ENCODE measurements at places on chromosomes 2 and 18. TPM values are rescaled to one million over a fixed set of nuclear protein-coding genes. Genes with fewer than 3 reads are reported as not detected.

DNA sequence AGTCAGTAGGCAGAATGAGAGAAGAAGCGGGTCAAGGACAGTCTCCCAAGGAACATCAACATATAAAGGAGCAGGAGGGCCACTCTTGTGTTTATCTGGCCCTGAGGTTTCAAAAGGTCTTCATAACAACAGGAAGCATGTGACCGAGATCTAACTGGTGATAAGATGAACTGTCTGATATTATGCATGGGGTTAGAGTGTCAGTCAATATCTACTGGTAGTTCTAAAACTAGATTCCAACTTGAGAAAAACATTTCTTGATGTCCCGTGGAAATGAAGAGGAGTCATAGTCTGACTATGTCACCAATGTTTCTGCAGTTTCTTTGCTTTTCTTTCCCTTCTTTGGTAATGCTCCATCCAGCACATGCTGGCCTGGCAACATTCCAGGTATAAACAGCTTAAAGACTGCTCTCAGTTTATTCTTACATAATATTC is 77.5 kb upstream of the ITPRID2 start:
- no peaks in the 10 kb centered on the region for H3K36me3 ChIP-seq
- no peak overlapping the region for H3K27ac ChIP-seq
- H3K4me1 ChIP-seq, result no peaks in the 10 kb centered on the region
- DNase-seq, result no peak
- H3K4me3 ChIP-seq, result no peak overlapping the region
- no peaks in the 10 kb centered on the region for H3K27me3 ChIP-seq

DNA sequence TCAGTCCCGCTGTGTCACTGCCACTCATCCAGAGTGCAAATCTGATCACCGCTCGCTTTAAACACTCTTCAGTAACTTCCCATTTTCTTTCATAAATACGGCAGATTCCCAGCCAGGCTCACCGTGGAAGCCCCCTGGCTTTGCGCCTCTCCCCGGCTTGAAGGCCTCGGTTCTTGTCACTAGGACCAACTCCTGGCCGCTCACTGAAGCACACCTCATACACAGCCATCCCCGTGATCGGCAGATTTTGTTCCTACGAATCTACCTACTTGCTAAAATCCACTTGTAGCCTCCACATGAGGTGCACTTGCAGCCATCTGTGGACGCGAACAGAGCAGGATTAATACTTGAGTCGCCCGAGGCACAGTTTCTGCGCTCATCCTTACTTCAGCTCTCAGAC is 462.4 kb upstream of the MYT1L start:
- H3K36me3 ChIP-seq, result no peaks in the 10 kb centered on the region
- no peaks in the 10 kb centered on the region for H3K27me3 ChIP-seq
- DNase-seq, result no peak
- no peaks in the 10 kb centered on the region for H3K4me1 ChIP-seq

GRCh38 chr2:42046819-42047487 is 868 bp upstream of the PKDCC start:
- H3K36me3 ChIP-seq, result no peaks in the 10 kb centered on the region
- H3K4me3 ChIP-seq, result peak overlapping the region; percentile 72
- H3K27me3 ChIP-seq, result no peaks in the 10 kb centered on the region
- H3K27ac ChIP-seq, result peak overlapping the region; percentile 78
- no peak for DNase-seq

DNA sequence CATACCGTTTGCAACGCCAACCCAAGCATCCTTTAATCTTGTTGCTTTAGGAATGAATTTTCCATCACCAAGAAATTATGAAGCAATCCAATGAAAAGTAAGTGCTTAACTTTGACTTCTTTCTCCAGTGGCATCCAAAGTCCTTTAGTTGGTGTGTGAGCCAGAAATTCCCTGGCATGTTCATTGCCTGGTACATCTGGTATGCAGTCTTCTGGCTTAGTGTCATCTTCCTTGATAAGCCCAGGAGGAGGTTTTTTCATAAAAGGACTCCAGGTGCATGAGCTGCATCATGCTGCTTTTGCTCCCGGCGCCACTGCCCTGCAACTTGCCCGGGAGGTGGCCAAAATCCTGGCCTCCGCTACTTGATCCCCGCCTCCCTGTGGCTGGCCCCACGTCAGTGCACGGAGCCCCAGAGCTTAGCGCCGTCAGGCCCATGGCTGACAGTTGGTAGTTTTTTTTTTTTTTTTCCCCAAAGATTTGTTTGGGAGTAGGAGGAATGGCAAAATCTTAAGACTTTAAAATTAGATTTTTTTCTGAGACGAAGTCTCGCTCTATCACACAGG is 58.7 kb downstream of the PUM2 start:
- no peaks in the 10 kb centered on the region for H3K36me3 ChIP-seq
- H3K4me1 ChIP-seq, result no peaks in the 10 kb centered on the region
- H3K27ac ChIP-seq, result no peak overlapping the region
- H3K27me3 ChIP-seq, result no peaks in the 10 kb centered on the region
- no peak overlapping the region for H3K4me3 ChIP-seq
- DNase-seq, result no peak

Gene LYPD6B
- not detected for total RNA-seq

DNA sequence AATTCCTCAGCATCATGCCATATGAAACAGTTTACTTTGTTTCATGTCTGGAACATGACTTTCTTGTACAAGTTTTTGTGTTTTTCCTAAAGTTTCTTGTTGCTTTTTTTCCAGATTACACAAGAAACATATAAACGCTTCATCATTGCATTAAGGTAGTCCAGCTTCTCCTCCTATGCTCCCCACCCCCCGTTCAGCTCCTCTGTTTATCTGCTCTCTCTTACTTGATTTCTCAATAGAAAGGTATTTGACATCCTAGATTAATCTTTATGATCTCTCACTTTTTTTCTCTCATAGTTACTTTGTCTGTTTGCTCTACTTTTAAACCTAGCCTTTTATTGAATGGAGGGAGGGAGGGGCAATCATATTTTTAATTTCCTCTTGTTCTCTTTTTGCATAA is 25.4 kb downstream of the SLC40A1 start:
- DNase-seq, result no peak
- H3K4me1 ChIP-seq, result peaks cover 51% of the 10 kb centered on the region
- H3K36me3 ChIP-seq, result peaks cover 5% of the 10 kb centered on the region
- no peak overlapping the region for H3K4me3 ChIP-seq
- no peaks in the 10 kb centered on the region for H3K27me3 ChIP-seq

Gene C2orf76
- 9.5 TPM for total RNA-seq

DNA sequence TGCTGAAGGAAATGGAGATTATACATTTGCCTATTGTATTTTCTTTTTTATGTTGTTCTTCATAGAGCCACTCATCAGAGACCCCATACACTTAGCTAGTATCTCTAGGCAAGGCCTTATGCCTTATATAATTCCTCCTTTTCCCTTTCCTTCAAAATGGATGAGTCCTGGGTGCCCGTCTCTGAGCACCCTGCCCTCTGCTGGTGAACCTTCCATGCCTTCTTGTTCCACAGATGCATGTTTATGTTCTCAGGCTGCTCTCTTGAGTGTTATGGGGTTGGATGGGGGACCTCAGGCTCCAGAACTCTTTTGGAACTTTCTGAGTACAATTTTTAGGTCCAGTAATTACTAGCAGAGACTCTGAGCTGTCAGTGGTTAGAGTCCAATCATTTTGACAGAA is 368.6 kb upstream of the SPRED2 start:
- H3K27me3 ChIP-seq, result no peaks in the 10 kb centered on the region
- H3K4me3 ChIP-seq, result no peak overlapping the region
- H3K36me3 ChIP-seq, result no peaks in the 10 kb centered on the region
- H3K4me1 ChIP-seq, result no peaks in the 10 kb centered on the region

Gene ACKR3
- total RNA-seq, result 23.7 TPM

Gene DSC3
- 10.9 TPM for total RNA-seq

DNA sequence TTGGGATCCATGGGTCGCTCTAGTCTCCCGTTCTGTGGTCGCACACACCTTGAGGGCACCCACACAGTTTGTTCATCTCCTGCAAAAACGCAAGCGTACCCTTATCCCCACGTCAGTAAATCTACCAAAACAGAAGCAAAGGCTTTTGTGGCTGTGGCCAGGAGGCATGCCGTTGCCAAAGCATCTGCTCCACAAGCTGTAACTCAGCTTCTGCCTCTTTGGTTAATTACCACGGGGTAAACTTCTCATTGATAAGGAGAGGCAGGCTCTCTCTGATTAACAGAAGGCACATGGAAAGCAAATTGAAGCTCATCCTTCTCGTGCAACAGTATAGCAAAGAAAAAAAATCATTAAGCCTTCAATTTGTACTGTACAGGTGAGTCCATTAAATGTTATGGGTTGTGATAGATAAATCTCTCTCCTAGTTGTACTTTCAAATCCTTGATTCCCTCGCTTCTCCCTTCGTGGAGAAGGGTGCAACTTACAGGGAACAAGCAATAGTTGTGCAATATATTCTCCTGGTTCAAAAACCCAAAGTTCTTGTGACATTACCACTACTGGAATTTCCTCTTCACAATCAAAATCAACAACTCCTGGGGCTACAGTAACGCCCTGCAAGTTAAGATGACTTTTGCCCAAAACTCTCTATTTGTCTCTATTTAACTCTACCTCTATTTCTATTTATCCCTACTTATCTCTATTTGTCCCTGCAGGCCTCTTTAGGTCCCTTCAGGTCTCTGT is 10.3 kb downstream of the PECR start:
- H3K27me3 ChIP-seq, result no peaks in the 10 kb centered on the region
- no peak for DNase-seq
- no peak overlapping the region for H3K4me3 ChIP-seq

GRCh38 chr18:50424877-50425690 is 50.2 kb downstream of the SKA1 start:
- peak; percentile 83 for DNase-seq
- no peaks in the 10 kb centered on the region for H3K27me3 ChIP-seq
- peaks cover 13% of the 10 kb centered on the region for H3K4me1 ChIP-seq

Gene GPR55
- total RNA-seq, result not detected

Gene FEV
- not detected for total RNA-seq

Gene CHPF
- 138 TPM for total RNA-seq

DNA sequence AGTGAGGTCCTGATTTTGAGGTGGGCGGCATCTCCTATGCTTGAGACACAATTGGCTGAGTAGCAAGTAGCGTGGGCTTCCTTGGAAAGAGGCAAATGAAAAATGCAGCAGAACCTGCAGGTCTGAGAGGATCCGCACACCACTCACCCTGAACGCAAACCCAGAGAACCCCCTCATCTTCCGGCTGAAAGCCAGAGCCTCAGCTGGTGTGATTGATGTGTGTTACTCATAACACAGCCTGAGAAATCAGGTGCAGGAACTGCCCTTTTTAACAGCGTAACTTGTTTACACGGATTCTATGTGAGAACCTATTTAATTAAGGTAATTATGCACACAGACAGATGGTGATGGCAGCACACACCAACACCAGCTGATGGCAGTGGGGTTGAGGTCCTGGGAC is 123.4 kb downstream of the MRO start:
- no peaks in the 10 kb centered on the region for H3K36me3 ChIP-seq
- no peak for DNase-seq
- H3K27ac ChIP-seq, result no peak overlapping the region
- no peak overlapping the region for H3K4me3 ChIP-seq

- no peak overlapping the region for H3K4me3 ChIP-seq
- DNase-seq, result no peak
- H3K27me3 ChIP-seq, result no peaks in the 10 kb centered on the region
- no peaks in the 10 kb centered on the region for H3K36me3 ChIP-seq
- no peak overlapping the region for H3K27ac ChIP-seq
Observed at GRCh38 chr2:168207851-168208250, 39.5 kb downstream of the STK39 start.

Gene TTC27
- 8.9 TPM for total RNA-seq

DNA sequence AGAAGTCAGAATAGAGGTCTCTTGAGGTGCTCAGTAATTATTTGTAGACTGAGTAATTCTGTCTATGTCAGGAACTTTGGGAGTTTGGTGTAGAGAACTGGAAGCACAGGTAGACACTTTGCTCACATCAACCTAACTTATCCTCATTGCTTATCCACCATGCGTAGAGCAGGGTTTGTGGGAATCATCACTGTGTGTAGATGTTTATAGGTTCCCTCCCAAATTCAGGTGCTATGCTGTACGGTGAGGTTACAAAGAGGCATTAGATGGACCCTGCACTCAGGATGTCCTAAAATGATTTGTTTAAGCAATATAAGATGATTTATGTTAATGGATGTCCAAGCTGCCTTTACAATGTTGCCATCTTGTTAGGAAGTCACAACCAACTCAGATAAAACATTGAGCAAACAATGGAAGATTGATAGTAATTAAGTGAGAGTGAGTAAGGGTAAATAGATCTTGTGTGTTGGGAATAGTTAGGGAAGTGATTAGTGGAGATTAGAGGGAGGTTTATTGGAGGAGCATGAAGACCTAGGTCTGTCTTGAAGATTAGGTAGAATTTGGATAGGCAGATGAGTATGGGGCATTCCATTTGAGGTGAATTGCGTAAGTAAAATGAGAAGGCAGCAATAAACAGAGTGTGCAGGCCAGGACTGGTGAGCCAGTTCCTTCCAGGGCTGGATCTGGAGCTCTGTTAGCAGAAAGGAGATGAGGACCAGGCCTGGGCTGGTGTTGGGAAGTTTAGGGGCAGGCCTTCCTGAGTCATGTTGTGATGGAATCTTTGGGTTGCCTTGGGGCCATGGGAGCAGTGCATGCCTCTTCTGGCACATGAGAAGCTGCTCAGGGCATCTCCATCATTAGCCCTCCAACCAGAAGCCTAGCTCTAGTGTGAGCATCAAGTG is 12.1 kb downstream of the EPAS1 start:
- H3K36me3 ChIP-seq, result peaks cover 4% of the 10 kb centered on the region
- H3K4me3 ChIP-seq, result no peak overlapping the region
- no peak for DNase-seq
- H3K27me3 ChIP-seq, result no peaks in the 10 kb centered on the region
- peaks cover 99% of the 10 kb centered on the region for H3K4me1 ChIP-seq

Gene TUBA3E
- 44.7 TPM for total RNA-seq

- H3K4me1 ChIP-seq, result no peaks in the 10 kb centered on the region
- H3K4me3 ChIP-seq, result no peak overlapping the region
- H3K27me3 ChIP-seq, result no peaks in the 10 kb centered on the region
- no peaks in the 10 kb centered on the region for H3K36me3 ChIP-seq
- no peak for DNase-seq
Observed at GRCh38 chr2:181275643-181276070, 181.5 kb upstream of the ITGA4 start.

Gene SPP2
- total RNA-seq, result not detected

Gene HOXD11
- not detected for total RNA-seq
